ENCODE measurements at places on chromosomes 16 and 17.

- no peak for DNase-seq
Measured at GRCh38 chr16:88951989-88952388, 25.0 kb downstream of the CBFA2T3 start.

DNA sequence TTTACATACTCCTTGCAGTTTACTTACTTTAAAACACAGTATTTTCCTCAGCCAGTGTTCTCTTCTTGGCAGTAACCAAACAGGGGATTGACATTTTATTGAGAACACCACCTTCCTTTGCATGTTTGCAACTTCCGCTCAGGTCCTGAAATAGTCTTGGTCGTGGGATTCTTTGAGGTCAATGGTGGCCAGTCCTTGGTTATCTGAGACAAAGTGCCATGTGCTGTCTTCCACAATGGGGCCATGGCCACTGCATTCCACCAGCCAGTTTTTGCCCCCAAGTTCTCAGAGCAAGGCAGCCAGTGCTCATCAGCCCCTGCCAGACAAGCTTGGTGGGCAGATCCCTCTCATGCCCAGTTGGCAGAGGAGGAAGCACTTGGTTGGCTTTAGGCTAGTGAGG, 22.9 kb downstream of the CMTM4 start:
- no peak for DNase-seq

DNA sequence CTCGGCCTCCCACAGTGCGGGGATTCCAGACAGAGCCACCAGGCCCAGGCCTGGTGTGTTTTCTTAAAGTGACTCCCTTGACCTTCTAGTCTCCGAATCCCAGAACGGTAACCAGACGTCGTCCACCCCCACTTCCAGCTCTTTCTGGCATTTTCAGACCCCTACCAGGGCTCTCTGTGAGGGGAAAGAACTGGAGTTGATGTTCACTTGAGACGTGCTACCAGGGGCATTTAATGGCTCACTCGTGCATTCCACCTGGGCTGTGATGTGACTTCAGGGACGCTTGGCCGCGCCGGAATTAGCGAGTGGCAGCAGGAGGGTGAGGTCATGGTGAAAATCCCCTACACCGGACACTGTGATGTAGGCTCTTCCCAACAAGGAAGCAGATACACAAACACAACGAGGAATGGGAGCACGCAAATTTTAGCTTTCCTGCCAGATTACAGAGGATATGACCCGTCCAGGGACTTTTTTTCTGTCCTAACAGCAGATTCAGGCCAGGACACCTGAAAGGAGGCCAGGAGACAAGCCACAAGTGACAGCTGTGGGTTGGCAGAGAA, 1.1 kb upstream of the GNA13 start:
- DNase-seq, result no peak

DNA sequence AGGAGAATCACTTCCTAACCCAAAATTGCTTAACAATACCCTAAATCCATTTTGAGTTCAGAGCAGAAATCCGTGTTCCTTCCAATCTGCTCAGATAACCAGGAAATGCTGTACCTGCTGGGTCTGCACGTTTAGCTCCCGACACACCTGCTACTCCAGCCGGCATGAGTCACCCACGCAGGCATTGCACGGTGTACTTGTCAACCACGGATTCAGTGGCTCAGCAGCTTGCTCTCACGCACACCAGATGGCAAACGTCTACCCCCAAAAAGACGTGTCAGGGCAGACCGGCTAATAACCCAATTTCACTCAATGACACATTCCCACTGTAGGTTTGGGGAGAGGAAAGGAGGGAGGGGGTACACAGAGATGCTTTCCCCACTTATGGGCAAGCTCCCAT, 468.1 kb downstream of the SOX9 start:
- DNase-seq, result peak; percentile 10

GRCh38 chr17:65514082-65514481, 47.4 kb downstream of the AXIN2 start:
- DNase-seq, result no peak

DNA sequence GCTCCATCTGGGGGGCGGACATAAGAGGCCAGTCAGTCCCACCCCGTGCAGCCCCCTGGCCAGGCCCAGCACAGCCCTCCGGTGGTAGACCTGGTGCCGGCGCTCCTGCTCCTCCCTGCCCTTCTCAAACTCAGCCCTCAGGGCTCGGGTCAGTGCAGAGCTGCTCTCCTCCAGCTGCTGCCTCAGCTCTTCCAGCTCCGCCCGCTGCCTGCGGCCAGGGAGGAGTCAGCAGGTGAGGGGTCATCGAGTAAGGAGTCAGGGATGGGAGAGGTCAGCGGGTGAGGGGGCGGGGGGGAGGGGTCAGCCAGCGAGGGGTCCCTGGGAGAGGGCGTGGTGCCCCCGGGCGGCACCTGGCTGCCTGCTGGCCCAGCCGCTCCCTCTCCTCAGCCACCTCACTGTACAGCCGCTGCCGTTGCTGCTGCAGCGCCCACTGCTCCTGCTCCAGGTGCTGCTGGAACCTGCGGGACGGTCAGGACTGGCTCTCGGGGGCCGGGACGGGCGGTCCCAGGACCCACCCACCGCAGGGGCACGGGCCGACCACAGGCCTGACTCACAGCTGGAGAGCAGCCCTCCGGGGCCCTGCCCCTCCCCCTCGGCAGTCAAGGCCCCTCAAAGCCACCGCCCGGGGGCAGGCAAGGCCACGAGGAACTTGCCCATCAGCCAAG, 26.5 kb upstream of the AATK start:
- no peak for DNase-seq
